ENCODE measurements at places on chromosomes 4 and X. TPM values are rescaled to one million over a fixed set of nuclear protein-coding genes. Genes with fewer than 3 reads are reported as not detected.

GRCh38 chrX:130637591-130637990, 235.8 kb downstream of the RBMX2 start:
- no peak for DNase-seq

GRCh38 chrX:103061486-103061885, 2.5 kb downstream of the BEX1 start:
- DNase-seq: no peak

DNA sequence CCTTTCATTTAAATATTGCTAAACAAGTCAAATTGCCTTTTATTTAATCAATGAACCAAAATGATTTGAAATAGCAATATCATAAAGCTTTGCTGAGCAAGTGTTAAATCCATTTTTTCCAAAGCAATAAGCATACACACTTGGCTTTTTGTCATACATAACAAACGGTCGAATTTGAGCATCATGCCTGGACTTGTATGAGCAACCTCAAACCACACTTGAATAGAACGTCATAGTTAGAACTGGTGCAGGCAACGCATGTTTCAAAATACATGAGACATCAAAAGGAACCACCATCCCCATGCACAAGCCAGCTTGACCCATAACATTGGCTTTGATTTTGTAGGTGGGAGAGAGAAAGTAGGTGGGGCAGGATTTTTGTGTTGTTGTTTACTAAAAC, 812.3 kb upstream of the FRG1 start:
- DNase-seq: no peak

DNA sequence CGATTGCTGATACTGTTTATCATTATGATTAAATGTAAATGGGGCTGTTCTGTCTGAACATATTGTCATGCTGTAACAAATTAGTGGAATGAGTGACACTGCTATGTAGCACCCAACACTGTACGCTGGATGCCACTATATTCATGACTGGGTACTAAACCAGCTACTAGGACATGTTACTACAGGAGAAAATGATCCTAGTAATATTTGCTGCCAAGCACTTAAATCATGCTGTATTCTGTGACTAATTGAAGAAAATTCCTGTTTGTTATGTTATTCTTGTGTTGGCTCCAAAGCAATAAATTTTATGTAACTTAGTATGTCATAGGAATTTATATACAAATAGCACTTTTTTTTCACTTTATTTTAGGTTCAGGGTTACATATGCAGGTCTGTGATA, 804.2 kb downstream of the CENPC start:
- DNase-seq: no peak

Gene F9
- total RNA-seq: not detected

DNA sequence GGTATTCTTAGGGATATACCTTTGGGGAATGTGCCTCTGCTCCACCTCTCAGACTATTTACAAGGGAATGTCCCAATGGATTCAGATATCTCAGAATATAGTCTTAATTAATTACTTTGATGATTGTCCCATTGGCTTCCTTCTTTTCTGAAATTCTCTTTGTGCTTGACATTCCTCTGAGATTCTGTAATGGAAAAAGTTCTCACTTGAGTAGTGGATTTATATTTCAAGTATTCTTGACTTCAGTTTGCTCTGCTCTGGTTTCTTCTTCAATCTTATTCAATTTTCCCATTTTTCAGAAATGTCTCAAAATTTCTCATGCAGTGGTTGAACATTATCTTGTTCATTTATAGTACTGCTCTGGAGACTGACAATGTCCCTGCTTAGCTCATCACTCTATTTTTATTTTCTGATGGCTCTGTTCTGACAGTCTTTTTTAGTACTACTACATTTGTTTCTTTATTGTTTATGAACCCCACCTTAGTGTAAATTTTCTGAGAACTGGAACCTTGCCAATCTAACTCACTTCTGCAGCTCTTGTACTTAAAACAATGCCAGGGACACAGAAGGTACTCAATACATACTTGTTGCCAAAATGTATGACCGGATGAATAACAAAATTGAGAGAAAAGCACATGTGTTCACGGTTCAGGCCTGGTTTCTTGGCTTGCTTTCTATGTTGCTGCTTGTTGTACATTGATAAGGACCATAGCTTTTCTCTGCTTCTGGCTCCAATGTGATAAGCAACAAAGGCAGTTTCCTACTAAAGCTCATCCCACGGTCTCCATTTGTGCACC, 471.7 kb downstream of the GASK1B start:
- no peak for DNase-seq

DNA sequence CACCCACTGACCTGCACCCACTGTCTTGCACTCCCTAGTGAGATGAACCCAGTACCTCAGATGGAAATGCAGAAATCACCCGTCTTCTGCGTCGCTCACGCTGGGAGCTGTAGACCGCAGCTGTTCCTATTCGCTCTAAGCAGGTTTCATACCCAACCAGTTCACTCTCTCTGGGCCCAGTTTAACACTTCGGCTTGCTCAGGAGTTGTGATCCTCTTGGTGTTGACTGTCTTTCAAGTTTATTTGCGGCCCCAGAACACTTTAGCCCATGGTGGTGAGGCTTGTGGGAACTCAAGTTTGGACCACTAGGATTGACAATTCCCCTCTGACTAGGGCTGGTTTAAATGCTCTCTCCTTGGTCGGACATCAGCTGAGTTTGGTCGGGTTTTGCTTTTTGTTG, 147.0 kb downstream of the DACH2 start:
- no peak for DNase-seq

DNA sequence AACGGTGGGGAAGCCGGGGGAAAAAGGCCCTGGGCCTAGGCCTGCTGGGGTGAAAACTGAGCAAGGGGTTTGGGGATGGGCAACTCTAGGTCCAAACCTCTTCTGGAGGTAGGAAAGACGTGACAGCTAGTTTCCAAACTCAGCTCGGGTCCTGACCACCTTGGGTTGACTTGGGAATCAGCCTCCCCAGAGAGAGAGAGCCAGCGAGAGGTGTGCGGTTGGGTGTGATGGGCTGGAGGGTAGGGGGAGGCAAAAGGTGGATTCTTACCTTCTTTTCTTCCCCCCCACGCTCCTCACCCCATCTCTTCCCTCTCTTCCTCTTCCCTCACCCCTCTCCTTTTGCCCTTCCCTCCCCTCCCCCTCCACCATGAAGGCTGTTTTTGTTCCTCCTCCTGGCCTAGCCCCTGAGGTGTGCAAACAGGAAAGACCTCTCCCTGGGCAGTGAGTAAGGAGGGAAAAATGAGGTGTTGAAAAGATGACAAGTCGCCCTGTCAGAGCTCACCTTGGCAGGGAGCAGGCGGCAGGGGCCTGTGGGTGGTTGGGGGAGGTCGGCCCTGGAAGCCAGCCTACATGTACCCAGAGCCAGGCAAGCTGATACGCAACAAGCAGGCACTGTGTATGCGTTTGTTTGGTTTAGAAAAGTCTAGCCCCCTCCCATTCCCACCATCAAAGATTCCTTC, 14.8 kb downstream of the PJA1 start:
- DNase-seq: no peak

All from hematopoietic multipotent progenitor cell (in vitro differentiated cells).